ENCODE measurements at places on chromosomes 5 and 9.

GRCh38 chr9:78437806-78438205 is 140.9 kb downstream of the PSAT1 start:
- DNase-seq: no peak

DNA sequence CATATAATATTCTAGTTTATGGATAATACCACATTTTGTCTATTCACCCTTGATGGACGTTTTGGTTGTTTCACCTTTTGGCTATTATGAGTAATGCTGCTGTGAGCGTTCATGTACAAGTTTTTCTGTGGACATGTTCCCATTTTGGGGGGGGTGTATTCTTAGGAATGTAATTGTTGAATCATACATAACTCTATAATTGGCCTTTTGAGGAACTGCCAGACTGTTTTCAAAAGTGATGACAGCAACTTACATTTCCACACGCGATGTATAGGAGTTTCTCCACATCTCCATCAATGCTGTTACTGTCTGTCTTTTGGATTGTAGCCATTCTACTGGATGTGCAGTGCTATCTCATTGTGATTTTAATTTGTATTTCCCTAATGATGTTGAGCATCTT is 69.8 kb downstream of the SLC46A2 start:
- DNase-seq: no peak

DNA sequence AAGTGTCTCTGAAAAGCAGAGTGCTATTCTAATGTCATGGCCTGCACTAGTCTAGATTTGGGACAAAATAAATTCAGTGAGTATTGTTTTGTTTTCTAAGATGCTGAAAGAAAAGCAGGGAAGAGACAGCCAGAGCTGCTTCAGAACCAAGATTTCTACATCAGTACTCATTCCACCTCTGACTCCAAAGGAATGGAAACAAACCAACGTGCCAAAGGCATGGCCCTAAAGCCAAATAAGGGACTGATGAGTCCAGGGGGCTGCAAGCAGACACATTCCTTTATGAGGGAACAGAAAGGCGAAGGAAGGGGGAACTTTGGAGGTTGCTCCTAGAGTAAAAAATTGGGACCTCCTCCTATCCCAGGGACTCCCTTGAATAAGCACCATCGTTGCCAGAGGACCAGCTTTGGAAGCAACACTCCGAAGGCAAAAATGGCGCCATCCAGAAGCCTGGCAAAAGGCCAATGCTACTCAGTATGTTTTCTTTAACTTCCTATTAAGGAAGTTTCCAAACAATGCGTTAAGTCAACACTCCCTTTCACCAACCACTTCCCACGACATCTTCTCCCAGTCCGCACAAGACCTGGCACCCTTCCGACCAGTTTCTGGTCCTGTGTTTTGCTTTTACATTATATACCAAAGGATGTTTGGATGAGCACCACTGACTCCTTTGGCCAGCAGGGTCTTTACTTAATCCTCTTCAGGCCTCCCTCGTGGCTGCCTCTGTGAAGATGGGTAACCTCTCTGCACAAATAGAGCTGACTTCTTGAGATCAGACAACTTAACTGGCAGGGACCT is 31.6 kb downstream of the ADAM19 start:
- DNase-seq: no peak

GRCh38 chr5:150488519-150489359 is 19.2 kb upstream of the NDST1 start:
- no peak for DNase-seq

DNA sequence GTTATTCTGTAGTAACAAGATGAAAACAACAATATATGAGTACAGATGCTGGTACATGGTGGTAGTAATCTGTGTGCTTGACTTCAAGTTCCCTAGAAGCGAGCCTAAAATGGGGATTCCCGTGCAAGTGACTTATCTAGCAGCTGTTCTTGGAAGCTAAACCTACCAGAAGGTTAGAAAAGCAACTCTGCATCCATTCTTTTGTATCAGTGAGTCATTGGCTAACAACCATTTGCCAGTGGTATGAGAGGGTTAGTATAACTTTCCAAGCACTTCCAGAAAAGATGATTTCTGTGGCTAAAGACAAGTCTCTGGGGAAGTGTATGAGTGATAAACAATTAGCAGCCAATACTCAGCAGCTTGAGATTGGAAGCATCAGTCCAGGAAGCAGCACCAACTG is 787.7 kb upstream of the CDH6 start:
- DNase-seq: no peak

GRCh38 chr5:11037941-11038340 is 276.9 kb upstream of the DAP start:
- DNase-seq: no peak

- no peak for DNase-seq
Measured at GRCh38 chr9:113356686-113357292, 7.4 kb downstream of the BSPRY start.

DNA sequence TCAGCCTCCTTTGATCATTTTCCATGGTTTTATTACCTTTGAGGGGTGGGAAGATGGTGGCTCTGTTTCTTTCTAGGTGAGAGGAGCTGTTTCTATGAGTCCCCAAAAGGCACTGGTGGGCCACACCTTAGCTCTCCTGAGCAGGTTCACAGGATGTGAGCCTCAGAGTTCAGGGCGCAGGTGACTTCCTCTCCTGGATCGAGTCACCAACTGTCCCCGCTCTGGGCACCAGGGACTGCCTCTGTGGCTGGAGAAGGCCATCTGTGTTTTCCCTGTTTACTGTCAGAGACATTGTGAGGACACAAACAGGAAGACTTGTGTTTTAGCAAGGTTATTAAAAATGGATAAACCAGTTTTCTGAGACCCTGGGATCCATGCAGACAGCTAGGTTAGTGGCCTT is 68.5 kb downstream of the IL31RA start:
- no peak for DNase-seq

- no peak for DNase-seq
Measured at GRCh38 chr5:122723606-122724352, 51.1 kb upstream of the SNX2 start.

- DNase-seq: no peak
Measured at GRCh38 chr9:83669067-83669466, 38.7 kb downstream of the UBQLN1 start.

DNA sequence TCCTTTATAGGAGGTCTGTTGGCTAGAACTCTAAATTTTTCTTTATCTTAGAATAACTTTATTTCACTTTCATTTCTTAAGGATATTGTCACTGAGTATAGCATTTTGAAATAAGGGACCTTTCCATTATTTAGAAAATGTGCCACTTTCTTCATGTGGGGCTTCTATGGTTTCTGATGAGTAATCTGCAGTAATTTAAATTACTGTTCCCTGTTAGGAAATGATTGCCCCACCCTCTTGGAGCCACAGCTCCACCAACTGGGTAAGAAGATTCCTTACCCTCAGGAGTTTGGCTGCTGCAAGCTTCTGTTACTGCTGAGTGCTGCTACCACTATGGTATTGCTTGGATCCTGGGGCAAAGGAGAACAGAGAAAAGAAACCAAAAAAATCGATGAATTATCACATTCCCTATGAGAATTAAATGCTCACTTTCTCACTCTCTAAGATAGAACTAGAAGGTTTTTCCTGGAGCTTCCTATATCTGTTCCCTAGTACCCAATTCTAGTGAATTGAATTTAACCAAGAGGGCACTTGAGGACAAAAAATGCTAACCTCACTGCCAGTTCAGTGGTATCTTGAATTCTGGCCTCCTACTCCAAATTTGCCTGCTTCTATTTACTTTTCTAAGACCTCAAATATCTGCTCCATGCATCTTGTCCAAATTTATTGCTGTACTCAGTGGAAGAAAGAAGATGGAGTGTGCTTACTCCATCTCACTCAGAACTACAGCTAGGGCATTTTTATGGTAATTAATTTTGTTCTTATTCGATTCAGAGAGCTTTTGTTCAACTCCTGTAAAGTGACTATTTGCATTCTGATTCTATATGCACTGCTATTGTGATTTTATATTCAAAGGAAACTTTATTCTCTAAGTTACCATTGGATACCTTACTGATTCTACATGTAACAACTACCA is 2111.3 kb downstream of the MAT2B start:
- DNase-seq: no peak

DNA sequence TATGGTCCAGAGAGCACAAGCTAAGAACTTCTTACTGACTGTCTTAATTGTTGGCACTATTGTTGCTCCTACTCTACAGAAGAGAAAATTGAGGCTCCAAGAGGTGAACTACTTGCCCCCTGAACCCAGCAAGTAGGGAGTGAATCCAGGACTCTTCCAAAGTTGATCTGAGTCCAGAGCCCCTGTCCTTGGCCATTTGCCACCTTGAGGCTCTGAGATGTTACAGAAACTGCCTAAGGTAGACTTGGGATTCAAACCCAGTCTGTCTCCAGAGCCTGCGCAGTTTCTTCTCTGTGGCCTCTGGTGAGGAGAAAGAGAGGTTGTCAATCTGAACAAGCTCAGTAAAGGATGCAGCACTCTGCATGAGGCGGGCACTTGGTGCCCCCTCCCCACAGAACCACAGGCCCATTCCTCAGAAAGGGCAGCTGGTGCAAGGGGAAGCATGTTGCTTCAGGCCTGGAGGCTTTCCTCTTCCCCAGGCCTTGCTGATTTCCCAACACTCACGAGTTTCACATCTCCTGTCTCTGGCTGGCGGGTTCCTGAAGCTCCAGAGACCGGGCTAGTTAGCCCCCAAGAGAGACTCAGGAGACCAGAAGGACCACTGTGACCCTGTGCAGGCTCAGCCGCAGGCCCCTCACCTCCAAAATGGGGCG is 2.9 kb upstream of the LCP2 start:
- no peak for DNase-seq

DNA sequence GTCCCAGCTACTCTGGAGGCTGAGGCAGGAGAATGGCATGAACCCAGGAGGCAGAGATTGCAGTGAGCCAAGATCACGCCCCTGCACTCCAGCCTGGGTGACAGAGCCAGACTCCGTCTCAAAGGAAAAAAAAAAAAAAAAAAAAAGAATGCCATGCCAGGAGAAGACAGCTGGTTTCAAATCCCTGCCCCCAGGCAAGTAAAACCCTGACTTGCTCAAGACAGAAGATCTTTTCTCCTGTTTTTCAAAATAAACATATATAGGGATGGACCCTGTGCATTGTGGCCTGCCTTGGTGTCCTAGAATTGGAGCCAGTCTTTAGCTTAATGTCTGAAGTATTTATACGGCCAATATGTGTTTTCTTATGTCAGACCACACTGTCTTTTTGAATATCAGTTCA is 177.1 kb downstream of the NR3C1 start:
- no peak for DNase-seq

DNA sequence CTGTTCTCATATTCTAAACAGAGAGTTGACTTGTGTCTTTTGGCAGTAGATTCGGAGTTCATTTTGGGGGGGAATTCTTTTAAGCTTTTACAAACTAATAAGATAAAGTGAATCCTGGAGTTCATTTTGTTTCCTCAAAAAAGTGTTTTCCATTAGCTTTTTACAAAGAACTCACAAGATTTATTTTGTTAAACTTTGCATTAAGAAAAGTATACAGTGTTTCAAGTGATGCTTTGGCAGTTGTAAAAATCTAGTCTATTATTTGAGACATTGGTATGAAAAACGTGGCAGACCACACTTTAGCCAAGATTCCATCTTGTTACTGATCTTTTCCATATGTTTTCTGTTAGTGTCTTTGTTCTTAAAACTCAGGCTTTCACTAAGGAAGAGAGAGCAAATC is 1.2 kb upstream of the OMD start:
- DNase-seq: no peak

DNA sequence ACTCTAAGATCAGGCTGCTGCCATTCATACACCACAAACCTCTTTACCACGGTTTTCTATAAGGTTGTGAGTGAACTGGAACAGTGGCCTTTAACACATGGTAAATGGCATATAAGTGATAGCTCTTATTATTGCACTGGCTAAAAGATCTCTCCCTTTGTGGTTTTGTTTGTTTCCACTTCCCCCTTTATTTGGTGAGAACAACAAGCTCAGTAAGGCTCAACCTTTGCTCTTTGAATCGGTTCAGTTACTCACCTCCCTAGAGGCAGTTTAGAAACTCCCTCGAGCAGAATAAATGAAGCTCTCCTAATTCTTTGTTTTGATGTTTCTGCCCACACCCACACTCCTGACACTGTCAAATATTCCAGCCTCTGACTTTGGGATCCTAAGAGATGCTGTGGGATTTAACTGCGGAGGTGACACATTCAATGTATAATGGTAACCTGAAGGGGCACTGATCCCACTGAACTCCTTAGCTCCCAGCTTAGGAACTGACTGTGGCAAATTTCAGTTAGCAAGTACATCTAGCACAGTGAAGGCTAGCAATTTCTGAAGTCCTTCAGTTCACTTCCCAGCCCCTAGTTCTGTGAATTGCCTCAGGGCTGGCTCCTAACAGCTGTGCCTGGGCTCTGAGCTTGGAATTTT is 22.5 kb upstream of the RAD23B start:
- DNase-seq: no peak

- DNase-seq: no peak
Measured at GRCh38 chr9:126147936-126148870, 178.4 kb upstream of the MVB12B start.

DNA sequence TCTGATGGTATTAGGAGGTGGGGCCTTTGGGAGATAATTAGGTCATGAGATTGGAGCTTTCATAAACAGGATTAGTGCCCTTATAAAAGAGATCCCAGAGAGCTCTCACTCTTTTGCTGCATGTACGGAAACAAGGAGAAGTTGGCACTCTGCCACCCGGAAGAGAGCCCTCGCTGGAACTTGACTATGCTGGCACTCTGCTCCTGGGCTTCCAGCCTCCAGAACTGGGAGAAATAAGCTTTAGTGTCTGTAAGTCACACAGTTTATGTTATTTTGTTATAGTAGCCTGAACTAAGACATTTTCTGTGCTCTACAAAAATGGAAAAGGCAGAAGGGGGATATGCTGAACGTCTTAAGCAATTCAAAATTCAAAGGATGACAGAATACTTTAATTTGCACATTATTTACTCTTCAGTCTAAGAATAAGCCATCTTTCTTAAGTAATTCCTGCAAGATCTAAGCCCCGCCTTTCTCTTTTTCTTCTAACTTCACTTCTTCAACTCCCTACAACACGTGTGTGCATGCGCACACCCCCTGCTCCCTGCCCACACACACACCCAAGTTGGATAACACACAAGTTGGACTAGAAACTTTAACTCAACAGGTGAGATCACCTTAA is 17.3 kb downstream of the NFIB start:
- no peak for DNase-seq

DNA sequence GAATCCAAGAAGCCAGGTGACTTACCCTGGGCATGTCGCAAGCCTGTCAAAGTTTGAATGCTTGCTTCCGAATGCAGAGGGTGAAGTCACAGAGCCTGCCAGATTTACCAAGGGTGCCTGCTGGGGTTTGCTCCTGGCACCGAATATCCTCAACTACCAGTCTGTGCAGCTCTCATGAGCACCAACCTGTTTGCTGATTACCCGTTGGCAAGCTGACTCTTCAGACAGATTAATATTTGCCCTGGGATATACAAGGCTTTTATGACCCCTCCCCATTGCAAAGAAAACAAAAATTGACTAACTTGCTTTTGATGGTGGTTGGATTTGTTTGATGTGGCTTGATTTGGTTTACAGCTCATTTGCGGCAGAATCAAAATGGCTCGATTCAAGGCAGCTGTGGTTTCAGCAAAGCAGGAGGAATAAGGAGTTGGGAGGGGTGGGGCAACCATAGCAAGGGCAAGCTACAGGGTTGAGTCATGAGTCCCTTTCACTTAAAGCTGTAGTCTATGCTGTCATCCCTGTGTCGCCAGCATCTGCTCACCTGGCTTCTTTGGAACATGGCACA is 82.3 kb upstream of the AGXT2 start:
- DNase-seq: no peak

GRCh38 chr5:19795218-19795617 is 192.8 kb downstream of the CDH18 start:
- DNase-seq: no peak
